Right lobe of liver (tissue), 6 donors: ENCODE measurements at places on chromosomes 13 and 19.

- no peaks in the 10 kb centered on the region for H3K36me3 ChIP-seq
- H3K4me3 ChIP-seq = no peak overlapping the region
- no peaks in the 10 kb centered on the region for H3K27me3 ChIP-seq
- DNase-seq = no peak
Observed at GRCh38 chr19:14704450-14704849, 14.6 kb downstream of the ZNF333 start.

- H3K4me3 ChIP-seq = no peak overlapping the region
- no peaks in the 10 kb centered on the region for H3K27me3 ChIP-seq
- no peaks in the 10 kb centered on the region for H3K4me1 ChIP-seq
- no peaks in the 10 kb centered on the region for H3K36me3 ChIP-seq
Observed at GRCh38 chr13:24605923-24606372, 74.3 kb upstream of the ATP12A start.

DNA sequence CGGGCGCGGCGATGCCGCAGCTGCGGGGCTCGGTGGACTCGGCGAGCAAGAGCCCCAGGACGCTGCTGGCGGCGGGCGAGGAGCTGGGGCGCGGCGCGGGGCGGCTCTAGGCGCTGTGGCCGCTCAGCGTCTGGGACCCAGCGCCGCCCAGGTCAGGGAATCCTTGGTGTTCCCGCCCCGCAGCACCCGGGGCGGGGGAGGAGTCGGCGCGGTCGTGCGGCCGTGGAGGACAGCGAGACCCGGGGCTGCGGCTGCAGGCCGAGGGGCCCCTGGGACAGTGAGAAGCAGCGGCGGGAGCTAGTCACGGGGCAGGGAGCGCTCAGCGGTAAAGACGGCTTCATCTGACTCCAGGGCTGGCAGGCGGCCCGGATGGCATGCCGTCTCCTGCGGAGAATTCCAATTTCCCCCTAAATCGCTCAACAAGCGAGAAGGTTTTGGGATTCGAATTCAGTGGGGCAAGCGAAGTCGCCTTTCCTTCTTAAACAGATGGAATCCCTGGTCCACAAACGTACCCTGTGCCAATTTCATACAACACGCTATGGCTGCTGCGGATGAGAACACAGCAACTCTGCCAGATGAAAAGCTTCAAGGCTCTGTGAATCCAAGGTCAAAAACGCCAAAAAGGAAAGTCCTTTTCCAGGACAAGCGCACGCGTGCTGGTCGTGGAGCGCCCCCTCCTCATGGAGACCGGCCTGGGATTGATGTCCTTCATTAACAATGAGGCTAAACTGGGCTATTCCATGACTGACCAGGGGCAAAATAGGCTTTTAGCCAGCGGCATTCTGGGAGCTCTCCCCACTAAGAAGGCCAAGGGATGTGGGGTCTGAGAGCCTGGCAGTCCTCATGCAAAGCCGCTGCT lies 4.2 kb upstream of the ZSCAN4 start:
- H3K27ac ChIP-seq = no peak overlapping the region
- DNase-seq = peak; percentile 33
- H3K4me1 ChIP-seq = no peaks in the 10 kb centered on the region
- H3K4me3 ChIP-seq = peak overlapping the region; percentile 25

- no peaks in the 10 kb centered on the region for H3K36me3 ChIP-seq
- H3K27me3 ChIP-seq = no peaks in the 10 kb centered on the region
- no peak overlapping the region for H3K27ac ChIP-seq
- no peaks in the 10 kb centered on the region for H3K4me1 ChIP-seq
- H3K4me3 ChIP-seq = no peak overlapping the region
Observed at GRCh38 chr13:77417897-77418296, 91.0 kb upstream of the MYCBP2 start.

GRCh38 chr19:45558399-45558878 lies 26.2 kb downstream of the OPA3 start:
- no peak overlapping the region for H3K27ac ChIP-seq
- no peaks in the 10 kb centered on the region for H3K27me3 ChIP-seq
- DNase-seq = no peak
- no peaks in the 10 kb centered on the region for H3K4me1 ChIP-seq
- H3K4me3 ChIP-seq = no peak overlapping the region

- no peaks in the 10 kb centered on the region for H3K27me3 ChIP-seq
- H3K27ac ChIP-seq = no peak overlapping the region
- no peak overlapping the region for H3K4me3 ChIP-seq
- H3K4me1 ChIP-seq = peaks cover 15% of the 10 kb centered on the region
- no peaks in the 10 kb centered on the region for H3K36me3 ChIP-seq
- no peak for DNase-seq
Observed at GRCh38 chr13:20544201-20544923, 18.7 kb upstream of the CRYL1 start.

DNA sequence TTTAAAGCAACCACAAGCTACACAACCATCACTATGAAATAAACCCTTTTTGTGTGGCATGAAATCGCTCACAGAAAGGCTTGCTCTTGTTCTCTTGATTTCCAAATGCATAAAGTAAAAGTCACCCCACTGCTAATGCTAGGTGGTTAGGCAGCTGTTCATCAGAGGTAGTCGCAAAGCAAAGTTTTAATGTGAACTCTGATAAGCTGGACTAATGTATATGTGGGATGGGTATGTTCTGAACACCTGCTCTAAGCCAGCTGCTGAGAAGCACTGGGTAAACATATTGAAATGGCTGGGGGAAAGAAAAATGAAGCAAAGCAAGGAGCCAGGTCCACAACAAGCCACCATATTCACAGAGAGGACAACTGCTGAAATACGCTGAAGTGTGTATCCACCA lies 142.3 kb downstream of the KLF12 start:
- no peak overlapping the region for H3K4me3 ChIP-seq
- no peaks in the 10 kb centered on the region for H3K4me1 ChIP-seq
- no peaks in the 10 kb centered on the region for H3K36me3 ChIP-seq
- no peak for DNase-seq
- no peak overlapping the region for H3K27ac ChIP-seq

DNA sequence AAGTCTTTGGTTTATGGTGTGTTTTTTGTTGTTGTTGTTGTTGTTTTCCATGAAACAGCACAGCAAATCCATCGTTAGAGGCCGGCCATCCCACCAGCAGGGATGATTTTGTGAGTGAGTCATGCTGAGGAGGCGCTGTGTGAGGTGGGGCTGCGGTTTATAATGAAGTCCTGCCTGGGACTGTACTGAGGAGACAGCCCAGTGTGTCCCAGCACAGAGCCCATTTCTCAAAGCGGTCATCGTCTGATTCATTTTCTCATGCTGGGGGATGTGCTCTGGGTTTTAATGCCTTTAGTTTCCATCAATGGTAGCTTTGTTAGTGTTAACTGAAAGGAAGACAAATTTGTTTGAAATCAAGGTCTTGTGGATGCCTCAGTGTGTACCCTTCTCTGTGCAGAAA lies 129.3 kb upstream of the SERP2 start:
- DNase-seq = no peak
- H3K36me3 ChIP-seq = no peaks in the 10 kb centered on the region
- H3K27me3 ChIP-seq = no peaks in the 10 kb centered on the region
- no peak overlapping the region for H3K27ac ChIP-seq
- H3K4me1 ChIP-seq = no peaks in the 10 kb centered on the region

- no peak overlapping the region for H3K4me3 ChIP-seq
- no peaks in the 10 kb centered on the region for H3K4me1 ChIP-seq
- DNase-seq = no peak
- H3K27ac ChIP-seq = no peak overlapping the region
- no peaks in the 10 kb centered on the region for H3K27me3 ChIP-seq
Observed at GRCh38 chr13:113915786-113916329, 52.0 kb upstream of the GAS6 start.

GRCh38 chr13:36553491-36553890 lies 120.3 kb upstream of the SERTM1 start:
- H3K4me1 ChIP-seq = no peaks in the 10 kb centered on the region
- H3K4me3 ChIP-seq = no peak overlapping the region
- H3K36me3 ChIP-seq = no peaks in the 10 kb centered on the region

GRCh38 chr19:43782689-43783231 lies 2.0 kb upstream of the KCNN4 start:
- no peaks in the 10 kb centered on the region for H3K4me1 ChIP-seq
- H3K27me3 ChIP-seq = no peaks in the 10 kb centered on the region
- no peak overlapping the region for H3K27ac ChIP-seq

GRCh38 chr19:10227026-10227971 lies 3.8 kb downstream of the S1PR2 start:
- H3K27me3 ChIP-seq = no peaks in the 10 kb centered on the region
- no peaks in the 10 kb centered on the region for H3K4me1 ChIP-seq
- H3K36me3 ChIP-seq = no peaks in the 10 kb centered on the region
- no peak for DNase-seq

GRCh38 chr19:9936326-9937000 lies at the start of gene OLFM2:
Gene OLFM2 (minus strand): TSS chr19:9936515. CDS start chr19:9936366, 149 bp downstream.
- no peak within 1 kb of the TSS for H3K27ac ChIP-seq
- H3K4me3 ChIP-seq = peak within 1 kb of the TSS; percentile 51
- no peak for DNase-seq
- H3K36me3 ChIP-seq = no peaks in the 10 kb centered on the region
- no peaks in the 10 kb centered on the region for H3K27me3 ChIP-seq

DNA sequence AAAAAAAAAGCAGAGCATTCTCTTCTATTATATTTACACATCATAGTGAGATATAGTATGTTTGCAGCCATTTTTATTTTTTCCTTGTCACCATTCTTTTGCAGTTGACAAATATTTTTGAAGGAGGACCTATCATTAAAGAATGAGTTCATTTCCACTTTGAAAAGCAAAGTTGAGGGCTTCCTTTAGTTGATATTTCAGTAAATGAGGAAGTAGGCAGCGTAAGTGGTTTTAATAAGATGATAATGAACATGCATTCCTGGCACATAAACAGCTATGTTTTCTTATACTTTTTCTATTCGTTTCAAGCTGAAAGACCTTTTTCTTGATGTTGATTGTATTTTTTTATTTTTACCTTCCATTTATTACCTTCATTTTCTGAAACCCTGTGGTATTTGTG lies 66.2 kb downstream of the ZMYM2 start:
- H3K36me3 ChIP-seq = no peaks in the 10 kb centered on the region
- H3K4me3 ChIP-seq = no peak overlapping the region
- no peak overlapping the region for H3K27ac ChIP-seq

GRCh38 chr13:27259831-27260230 lies 8.5 kb downstream of the RPL21 start:
- H3K4me3 ChIP-seq = no peak overlapping the region
- H3K27me3 ChIP-seq = no peaks in the 10 kb centered on the region
- H3K36me3 ChIP-seq = peaks cover 18% of the 10 kb centered on the region
- DNase-seq = no peak
- H3K4me1 ChIP-seq = no peaks in the 10 kb centered on the region
- no peak overlapping the region for H3K27ac ChIP-seq

DNA sequence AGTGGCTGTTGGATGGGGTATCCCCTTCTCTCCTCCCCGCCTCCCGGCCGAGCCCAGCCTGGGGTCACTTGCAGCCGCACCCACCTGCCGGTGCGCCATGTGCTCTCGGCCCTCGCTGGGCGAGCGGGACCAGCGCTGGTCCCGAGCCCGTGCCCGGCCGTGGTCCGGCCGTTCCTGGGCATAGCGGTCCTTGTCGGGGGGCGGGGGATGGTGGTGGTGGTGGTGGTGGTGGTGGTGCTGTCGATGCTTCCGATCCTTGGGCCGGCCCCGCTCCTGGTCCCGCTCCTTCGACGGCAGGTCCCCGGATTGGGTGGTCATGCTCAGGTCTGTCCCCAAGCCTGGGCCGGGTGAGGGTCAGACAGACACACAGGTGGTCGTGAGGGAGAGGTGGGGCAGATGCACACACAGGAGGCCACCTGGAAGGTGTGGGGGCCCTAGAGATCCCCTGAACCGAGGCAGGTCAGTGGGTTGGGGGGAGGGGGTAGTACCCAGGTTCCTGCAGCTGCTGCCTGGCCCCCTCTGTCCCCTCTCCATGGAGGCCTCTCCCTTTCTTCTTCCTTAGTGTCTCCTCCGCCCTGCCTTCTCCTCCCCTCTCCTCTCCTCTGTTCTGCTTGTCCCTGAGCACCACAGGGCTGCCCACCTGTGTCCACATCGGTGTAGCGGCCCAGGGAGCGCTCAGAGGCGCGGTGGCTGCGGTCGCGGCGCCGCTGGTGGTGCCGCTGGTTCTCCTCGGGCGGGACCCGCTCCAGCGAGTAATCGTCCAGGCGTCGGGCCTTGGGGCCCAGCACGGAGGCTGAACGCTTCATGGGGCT lies 58.7 kb downstream of the IER2 start:
- peak overlapping the region; percentile 23 for H3K4me3 ChIP-seq
- H3K4me1 ChIP-seq = no peaks in the 10 kb centered on the region
- H3K27me3 ChIP-seq = no peaks in the 10 kb centered on the region
- peak overlapping the region; percentile 40 for H3K27ac ChIP-seq
- DNase-seq = no peak

GRCh38 chr19:12721656-12722565 lies 1.8 kb downstream of the TNPO2 start:
- peak; percentile 66 for DNase-seq
- H3K27me3 ChIP-seq = no peaks in the 10 kb centered on the region
- H3K4me1 ChIP-seq = peaks cover 6% of the 10 kb centered on the region
- peak overlapping the region; percentile 75 for H3K4me3 ChIP-seq
- H3K36me3 ChIP-seq = peaks cover 9% of the 10 kb centered on the region

DNA sequence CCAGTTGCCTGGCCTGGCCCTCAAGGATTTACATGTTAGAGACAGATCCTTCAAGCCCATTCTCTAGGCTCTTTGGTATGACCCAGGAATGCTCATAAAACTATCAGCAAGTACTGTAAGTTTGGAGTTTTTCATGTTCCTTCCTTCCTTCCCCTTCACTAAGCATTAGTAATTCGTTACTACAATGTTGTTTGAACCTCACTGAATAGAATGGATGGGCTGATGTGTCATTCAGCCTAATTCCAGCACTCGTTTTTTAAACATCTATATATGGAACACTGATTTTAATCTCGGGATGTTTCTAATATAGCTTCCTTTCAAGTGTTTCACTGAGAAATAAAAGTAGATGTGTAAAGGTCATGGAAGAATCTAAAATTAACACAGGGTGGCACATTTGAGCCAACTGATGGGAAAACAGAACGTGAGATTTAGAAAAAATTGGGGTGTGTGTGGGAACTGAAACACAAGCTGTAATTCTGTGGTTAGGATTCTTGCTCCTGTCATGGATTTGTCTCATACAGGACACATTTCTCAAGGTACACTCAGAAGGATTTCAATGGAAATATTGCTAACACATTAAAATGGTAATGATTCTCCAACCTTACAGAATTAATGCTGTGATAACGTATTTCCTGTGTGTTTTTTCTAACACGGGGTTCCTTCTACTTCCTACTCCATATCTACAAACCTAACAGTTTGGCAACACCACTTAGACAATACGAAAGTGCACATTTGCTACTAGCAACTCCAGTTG lies 93.4 kb downstream of the FLT1 start:
- no peak overlapping the region for H3K4me3 ChIP-seq
- no peak for DNase-seq
- no peak overlapping the region for H3K27ac ChIP-seq
- no peaks in the 10 kb centered on the region for H3K27me3 ChIP-seq
- H3K36me3 ChIP-seq = no peaks in the 10 kb centered on the region
- H3K4me1 ChIP-seq = no peaks in the 10 kb centered on the region

- no peaks in the 10 kb centered on the region for H3K36me3 ChIP-seq
- H3K27ac ChIP-seq = no peak overlapping the region
- H3K27me3 ChIP-seq = no peaks in the 10 kb centered on the region
- no peak overlapping the region for H3K4me3 ChIP-seq
- no peaks in the 10 kb centered on the region for H3K4me1 ChIP-seq
Observed at GRCh38 chr19:31109636-31110035, 239.6 kb downstream of the TSHZ3 start.

GRCh38 chr19:8373867-8374813 lies 10.2 kb downstream of the ANGPTL4 start:
- no peaks in the 10 kb centered on the region for H3K27me3 ChIP-seq
- DNase-seq = no peak
- peak overlapping the region; percentile 23 for H3K27ac ChIP-seq
- no peak overlapping the region for H3K4me3 ChIP-seq
- H3K4me1 ChIP-seq = no peaks in the 10 kb centered on the region
- no peaks in the 10 kb centered on the region for H3K36me3 ChIP-seq
